ENCODE measurements at places on chromosomes 16 and 17. TPM values are rescaled to one million over a fixed set of nuclear protein-coding genes. Genes with fewer than 3 reads are reported as not detected.

Gene KRT27
- not detected for total RNA-seq

Gene ZG16
- not detected for total RNA-seq

GRCh38 chr16:71515026-71515425 lies 11.2 kb upstream of the CHST4 start:
- DNase-seq, result no peak

DNA sequence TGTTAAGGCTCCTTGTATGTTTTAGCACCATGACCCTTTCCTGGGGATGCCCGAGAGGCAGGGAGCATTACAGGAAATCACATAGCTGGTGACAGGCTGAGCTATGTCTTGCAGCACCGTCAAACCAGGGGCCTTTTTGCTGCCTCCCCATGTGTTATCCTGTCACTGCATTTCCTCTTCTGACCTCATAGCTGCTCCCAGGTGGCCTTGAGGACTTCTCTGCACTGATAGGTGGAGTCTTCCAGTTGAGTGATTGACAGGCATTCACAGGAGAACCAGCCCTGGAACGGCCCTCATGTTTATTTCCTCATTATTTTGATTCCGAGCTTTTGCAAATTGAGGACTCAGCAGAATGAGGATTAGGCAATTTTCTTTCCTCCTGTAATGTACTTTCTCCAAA lies 349.6 kb downstream of the HAPSTR1 start:
- no peak for DNase-seq

DNA sequence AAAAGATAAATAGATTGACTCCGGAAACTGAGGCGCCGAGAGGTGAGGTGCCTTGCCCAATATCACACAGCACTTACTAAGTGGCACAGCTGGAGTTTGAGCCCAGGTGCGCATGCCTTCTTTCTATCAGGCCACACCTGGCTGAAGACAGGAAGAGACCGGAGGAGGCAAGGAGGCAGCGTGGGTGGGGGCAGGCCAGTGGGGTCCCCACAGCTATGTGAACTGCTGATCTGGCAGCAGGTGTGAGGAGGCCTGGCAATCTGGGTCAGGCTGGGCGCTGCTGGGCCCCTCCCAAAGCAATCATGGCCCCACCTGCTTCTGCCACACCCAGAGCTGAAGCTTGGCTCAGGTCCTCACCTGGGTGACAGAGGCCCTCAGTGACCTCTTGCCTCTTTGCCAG lies 1.9 kb upstream of the GDPD3 start:
- DNase-seq, result no peak

GRCh38 chr17:31495022-31495885 lies 103.8 kb downstream of the RAB11FIP4 start:
- no peak for DNase-seq

DNA sequence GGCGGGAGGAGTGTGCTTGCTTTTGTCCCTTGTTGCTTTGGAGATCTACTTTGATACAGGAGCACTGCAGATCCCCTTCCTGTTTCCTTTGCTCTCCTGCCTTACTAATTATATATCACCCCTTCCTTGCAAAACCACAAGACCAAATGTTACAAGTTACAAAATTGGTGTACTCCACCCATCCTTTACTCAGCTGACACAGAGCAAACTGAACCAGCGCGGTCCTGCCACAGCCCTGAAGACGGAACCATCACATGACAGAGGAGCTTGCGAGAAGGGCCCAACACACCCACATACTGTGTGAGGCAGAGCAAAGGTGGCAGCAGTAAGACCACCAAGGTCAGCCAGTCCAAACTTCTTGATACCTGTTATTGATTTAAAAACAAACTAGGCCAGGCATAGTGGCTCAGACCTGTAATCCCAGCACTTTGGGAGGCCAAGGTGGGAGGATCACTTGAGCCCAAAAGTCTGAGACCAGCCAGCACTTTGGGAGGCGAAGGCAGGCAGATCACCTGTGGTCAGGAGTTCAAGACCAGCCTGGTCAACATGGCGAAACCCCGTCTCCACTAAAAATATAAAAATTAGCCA lies 33.2 kb downstream of the CYTH1 start:
- peak; percentile 75 for DNase-seq

DNA sequence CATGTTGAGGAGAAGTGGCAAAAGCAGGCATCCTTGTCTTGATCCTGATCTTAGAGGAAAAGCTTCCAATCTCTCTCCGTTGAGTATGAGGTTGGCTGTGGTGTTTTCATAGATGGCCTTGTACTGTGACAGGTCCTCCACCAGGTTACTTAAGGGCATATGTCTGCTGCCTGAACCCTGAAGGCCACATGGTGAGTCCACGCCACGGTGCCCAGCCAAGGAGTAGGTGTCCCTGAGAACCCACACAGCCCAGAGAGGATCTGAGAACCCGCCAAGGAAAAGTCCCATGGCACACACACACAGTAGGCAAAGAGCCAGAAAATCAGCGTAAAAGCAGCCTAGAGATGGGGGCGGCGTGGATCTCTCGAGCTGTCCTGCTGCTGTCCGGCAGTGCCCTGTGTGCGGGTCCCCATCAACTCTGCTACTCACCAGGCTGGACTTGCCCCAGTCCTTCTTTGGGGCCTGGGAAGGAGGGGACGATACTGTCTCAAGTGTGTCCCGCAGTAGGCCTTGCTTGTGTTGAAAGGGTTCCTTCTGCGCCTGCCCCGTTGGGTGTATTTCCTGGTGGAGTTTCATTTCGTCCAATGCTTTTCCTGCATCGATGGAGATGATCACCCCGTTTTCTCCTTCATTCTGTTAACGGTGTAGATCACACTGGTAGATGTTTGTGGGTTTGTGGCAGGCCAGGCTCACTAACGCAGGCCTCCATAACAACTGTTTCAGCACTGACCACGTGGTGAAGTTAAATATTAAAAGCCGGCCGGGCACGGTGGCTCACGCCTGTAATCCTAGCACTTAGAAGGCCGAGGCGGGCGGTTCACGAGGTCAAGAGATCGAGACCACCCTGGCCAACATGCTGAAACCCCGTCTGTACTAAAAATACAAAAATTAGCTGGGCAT lies 90.8 kb upstream of the DNAH17 start:
- DNase-seq, result no peak

- DNase-seq, result no peak
These were observed 23.5 kb upstream of the GRIN2A start for GRCh38 chr16:10205688-10206087.

GRCh38 chr16:66272461-66272860 lies 94.0 kb upstream of the CDH5 start:
- no peak for DNase-seq

DNA sequence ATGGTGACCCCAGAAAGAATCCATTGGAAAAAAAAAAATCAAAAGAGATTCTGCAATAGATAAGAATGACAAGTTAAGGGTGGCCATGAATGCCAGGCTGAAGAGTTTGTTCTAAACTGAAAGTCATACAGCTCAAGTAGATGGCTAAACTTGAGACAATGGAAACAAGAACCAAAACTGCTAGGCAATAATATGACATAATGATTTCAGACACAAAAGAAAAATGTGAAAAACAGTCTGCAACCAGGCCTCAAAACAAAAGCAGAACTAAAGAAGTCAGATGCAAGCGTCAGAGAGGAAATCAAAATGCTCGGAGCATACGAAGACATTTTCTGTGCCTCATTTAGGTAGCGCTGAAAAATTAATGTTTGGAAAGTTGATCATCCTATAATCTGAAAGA lies 54.4 kb upstream of the YPEL2 start:
- DNase-seq, result no peak

DNA sequence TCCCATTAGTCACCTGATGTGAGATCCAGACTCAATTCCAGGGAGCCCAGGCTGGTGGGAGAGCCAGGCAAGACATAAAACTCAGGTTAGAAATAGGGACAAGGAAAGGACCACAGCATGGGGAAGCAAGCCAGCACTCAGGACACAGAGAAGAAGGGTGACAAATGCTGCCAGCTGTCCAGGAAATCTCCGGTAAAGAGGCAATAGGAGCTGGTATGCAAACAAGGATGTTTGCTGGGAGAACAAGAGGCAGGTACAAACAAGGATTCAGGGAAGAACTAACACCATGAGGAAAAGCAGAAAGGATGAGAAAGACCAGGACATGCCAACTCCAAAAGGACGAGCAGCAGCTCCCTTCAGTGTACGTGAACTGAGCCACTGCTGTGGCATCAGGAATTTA lies 10.2 kb upstream of the TXNDC11 start:
- DNase-seq, result no peak

Data from naive thymus-derived CD8-positive, alpha-beta T cell (primary cell).